ENCODE measurements at places on chromosomes 12 and 14.

- no peak for DNase-seq
Observed at GRCh38 chr12:78914859-78915331, 50.3 kb downstream of the SYT1 start.

DNA sequence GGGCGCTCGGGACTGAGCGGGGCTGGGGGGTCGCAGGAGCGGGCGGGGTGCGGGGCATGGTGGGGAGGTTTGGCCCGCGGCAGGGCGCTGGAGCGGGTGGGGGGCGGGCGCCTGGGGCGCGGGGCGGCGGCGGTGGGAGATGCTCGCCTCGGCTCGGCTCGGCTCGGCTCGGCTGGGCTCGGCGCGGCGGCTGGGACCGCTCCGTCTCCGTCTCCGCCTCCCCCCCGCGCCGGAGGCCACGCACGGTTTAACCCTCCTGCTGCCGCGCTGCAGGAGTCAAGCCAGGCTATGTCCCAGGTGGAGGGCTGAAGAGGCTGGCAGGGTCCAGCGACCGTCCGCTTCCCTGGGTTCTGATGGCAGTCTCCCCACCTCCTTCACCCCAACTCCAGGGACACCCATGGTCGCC is at the start of gene PIANP:
TSS of gene PIANP (minus strand) at position 170 of the 406 bp plus-strand sequence. CDS start 2,754 bp downstream, outside the sequence.
- DNase-seq: no peak

GRCh38 chr14:89563471-89563870 is 146.4 kb upstream of the FOXN3 start:
- no peak for DNase-seq

GRCh38 chr12:39605996-39606395 is 13.6 kb downstream of the ABCD2 start:
- DNase-seq: no peak

- no peak for DNase-seq
Observed at GRCh38 chr12:127245437-127245836, 1021.5 kb upstream of the TMEM132C start.

DNA sequence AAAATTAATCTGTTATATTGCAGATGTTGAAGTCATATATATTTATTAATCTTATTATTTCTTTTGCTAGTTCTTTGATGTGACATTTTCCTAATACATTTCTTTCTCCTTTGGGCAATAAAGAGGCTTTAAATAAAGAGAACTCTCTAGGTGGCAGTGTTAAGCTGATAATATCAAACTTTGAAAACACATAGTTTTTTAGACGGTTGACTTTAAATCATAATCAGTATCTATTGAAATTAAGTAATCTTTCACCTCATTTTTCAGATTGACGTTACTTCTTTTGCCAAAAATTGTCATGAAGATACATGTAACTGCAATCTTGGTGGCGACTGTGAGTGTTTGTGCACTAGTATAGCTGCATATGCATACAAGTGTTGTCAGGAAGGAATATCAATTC is 130.8 kb upstream of the PTPRQ start:
- no peak for DNase-seq

Measured in stimulated activated CD4-positive, alpha-beta T cell treated with anti-CD3 and anti-CD28 coated beads, Interleukin-12 subunit alpha, Interleukin-12 subunit beta, amount 100 ng/mL, for 48 hours (primary cell).